ENCODE measurements at places on chromosomes 6 and 20.

DNA sequence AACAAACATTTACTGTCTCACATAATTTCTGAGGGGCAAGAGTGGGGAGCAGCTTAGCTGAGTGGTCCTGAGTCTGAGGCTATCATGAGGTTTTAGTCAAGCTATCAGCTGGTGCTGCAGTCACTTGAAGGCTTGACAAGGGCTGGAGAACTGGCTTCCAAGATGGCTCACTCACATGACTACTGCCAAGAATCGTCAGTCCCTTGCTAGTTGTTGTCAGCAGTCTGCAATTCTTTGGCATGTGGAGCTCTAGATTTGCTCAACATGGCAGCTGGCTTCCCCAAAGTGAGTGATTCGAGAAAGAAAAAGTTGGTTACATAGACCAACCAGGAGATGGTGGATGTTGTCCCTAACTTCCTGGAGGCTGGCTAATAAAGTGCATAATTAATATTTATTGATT, 2.8 kb upstream of the LRRC1 start:
- DNase-seq: no peak

- no peak for DNase-seq
These were observed 31.0 kb downstream of the THEMIS start for GRCh38 chr6:127869772-127870404.

DNA sequence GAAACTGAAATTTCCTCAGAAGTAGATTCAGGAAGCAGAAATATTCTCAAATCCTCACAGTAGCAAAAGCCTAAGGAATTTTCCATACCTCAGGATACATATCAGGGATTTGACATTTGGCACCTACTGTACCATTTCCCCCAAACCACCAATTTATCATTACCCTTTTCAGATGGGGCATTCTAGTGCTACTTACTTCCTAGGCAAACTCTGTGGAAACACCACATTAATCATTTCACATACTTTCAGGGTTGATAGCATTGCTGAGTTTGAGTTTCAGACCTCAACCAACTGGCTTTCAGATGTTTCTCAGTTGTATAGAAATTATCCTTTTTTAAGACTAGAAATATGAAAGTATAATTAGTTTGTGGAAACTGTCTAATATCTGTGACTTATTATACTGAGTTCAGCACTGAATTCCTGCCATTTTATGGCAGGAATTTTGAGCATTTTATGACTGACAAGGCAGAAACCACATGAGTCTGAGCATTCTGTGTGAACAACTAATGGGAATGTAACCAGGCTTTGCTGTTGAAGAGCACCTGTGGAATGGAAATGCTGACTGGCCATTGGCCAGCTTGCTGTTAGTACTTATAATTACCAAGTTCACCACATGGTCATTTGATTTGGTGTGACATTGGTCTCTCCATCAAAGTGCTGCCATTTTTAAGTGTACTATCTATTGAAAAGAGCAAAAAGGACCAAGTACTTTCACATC, 35.1 kb upstream of the IRAK1BP1 start:
- no peak for DNase-seq

GRCh38 chr20:33677991-33678702, 3.9 kb upstream of the NECAB3 start:
- DNase-seq: no peak

- no peak for DNase-seq
These were observed 34.3 kb upstream of the ADTRP start for GRCh38 chr6:11812951-11813350.

DNA sequence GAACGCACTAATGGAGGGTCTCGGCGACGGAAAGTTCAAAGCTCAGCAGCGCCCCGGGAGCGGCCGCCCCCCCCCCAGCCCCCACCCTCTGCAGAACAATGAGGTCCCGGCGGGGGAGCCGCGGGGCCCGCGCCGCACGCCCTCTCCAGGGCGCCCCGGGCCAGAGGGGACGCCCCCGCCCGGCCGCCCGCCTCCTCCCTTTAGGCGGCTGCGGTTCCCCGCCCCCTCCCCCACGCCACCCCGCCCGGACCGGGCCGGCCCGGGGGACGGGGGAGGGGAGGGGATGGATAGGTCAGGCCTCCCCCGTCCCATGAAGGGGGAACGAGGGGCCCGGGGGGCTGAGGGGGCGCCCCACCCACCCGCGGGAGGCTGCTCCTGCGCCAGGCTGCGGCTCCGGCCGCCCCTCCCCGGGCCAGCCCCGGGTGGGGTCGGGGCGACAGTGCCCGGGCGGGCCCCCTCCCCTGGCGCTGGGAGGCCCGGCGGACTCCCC, 1.5 kb downstream of the NOL4L start:
- DNase-seq: no peak

- DNase-seq: peak; percentile 51
These were observed 47.0 kb downstream of the WDR27 start for GRCh38 chr6:169654598-169655391.

- no peak for DNase-seq
These were observed 19.4 kb downstream of the TTI1 start for GRCh38 chr20:38013887-38014286.

DNA sequence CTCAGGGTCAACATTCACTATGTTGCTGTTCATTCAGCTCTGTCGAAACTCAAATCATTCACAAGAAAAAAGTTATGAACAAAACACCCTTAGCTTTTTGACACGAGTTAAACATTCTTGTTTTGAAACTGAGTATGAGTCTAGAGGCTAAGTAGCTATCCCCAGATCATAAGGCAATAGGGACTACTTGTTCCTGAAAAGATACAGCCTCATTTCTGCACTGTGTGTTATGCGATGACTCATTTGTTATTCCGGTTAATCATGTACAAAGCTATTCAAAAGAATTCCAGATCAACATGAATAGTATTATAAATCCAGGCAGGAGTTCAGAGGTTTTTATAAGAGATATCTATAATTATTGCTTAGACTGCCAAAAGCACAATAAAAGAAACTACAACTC, 908.0 kb downstream of the QKI start:
- no peak for DNase-seq

DNA sequence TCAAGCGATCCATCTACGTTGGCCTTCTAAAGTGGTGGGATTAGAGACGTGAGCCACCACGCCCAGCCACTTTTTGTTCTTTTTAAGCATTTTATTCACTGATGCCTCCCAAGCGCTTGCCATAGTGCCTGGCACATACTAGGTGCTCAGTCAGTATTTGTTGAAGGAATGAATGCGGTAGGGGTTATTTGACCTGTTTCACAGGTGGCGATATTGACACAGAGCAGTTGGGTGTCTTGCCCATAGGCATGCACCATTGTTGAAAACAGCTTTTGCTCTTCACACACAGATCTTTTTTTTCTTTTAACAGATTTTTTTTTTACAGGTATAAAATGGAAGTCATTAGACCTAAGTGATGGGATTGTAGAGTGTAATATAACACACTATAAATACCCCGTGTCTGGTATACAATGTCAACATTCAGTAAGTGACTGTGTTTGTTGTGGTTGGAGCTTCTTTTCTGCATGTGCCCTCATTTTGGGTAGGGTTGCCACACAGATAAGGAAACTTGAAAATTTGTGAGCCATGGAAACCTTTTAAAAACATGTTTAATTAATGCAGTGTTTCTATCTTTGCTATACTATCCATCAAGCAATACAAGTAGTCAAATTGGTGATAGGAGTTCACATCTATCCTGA, 24.8 kb downstream of the RREB1 start:
- DNase-seq: no peak

DNA sequence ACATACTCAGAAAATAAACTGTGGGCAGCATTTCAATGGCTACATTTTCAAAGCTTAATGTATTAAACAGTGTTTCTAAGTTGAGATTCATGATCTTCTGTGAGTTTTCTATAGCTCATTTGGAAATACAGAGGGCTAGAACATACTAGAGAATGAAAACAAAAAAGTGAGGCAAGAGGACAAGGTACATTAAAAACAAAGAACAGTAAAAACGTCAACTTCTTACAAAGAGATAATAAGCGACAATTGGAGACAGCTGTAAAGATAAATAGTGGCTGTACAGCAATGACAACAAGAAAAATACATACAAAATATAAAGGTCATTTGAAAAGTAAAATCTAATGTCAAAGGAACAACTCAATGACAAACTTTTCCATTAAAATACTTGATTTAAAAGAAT, 94.3 kb downstream of the REV3L start:
- DNase-seq: no peak

DNA sequence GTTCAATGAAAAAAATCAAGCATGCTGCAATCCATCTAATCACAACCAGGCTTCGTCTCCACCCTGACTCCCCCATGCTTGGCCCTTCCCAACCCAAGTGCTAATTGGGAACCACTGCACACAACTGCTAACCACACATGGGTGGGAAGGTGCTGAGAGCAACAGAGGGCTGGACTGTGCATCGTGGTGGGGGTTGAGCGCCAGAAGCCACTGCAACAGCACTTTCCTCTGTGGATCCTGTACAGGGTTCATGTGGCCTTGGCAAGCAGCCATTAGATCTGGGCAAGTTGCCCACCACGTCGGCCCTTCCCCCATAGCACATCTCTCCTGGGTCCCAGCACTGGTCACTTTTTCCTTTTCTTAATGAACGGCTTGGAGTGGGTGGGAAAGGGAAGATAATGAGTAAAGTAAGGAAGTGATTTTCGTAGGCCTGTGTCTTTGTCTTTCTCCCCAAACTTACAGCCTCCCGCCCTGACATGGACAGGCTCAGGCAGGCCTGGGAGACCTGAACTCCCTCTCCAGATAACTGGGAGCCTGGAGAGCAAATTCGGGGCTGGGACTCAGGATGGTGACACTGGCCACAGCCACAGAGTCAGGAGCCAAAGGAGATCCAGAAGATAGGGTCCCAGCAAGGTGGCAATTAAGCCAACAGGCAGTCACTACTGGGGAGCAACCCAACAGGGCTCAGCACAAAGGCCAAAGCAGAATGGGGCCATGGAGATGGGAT, 34.4 kb upstream of the MRPS10 start:
- no peak for DNase-seq

DNA sequence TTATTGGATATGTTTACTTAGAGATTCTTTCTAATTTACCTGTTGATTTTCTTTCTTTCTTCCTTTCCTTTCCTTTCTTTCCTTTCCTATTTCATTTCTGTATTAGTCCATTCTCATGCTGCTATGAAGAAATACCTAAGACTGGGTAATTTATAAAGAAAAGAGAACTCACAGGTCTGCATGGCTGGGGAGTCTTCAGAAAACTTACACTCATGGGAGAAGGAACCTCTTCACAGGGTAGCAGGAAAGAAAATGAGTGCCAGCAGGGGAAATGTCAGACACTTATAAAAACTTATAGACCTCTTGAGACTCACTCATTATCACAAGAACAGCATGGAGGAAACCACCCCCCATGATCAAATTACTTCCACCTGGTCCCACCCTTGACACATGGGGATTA, 40.8 kb downstream of the HDAC2 start:
- no peak for DNase-seq

GRCh38 chr6:18393698-18394097, 6.5 kb downstream of the RNF144B start:
- no peak for DNase-seq

- no peak for DNase-seq
These were observed 524.0 kb downstream of the CD83 start for GRCh38 chr6:14641423-14642135.

GRCh38 chr6:30882204-30882758, 2.0 kb upstream of the DDR1 start:
- DNase-seq: no peak

DNA sequence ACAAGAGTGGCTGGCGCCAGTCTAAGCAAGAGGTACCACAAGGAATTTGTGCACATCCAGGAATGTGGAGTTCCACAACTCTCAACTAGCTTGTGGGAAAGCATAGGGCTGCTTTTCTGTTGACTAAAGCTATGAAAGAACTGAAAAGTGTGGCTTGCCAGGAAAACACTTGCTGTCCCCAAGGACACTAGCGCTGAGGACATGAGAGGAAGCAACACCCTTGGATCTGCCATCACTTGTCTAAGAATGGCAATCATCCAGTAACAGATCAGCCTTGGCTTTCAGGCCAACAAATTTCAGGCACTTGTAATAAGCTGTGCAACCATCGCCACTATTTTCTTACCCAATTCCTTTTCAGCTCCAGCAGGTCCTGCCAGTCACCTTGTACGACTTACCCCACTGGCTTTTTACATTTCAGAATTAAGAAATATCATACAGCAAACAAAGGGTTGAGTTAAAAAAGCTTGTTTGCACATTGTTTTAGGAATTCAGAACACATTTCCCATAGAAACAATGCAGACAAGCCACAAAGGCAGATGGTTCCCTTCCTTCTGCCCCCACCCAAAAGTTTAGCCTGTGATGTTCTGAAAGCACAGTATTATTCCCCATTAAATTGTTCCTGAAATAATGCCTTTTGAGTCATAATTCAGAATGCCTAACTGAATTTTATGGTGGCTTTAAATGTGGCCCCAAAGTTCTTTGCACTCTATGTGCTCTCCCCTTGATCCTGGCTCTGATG, 57.9 kb upstream of the SSTR4 start:
- DNase-seq: no peak

Measured in stimulated activated CD4-positive, alpha-beta T cell treated with anti-CD3 and anti-CD28 coated beads, Interleukin-15, amount 100 ng/mL, for 1 hour (primary cell).